Upper lobe of left lung (tissue), 6 donors: ENCODE measurements at places on chromosomes 16 and 17. TPM values are rescaled to one million over a fixed set of nuclear protein-coding genes. Genes with fewer than 3 reads are reported as not detected.

ABCC12 gene
- total RNA-seq, result not detected

CACNG5 gene
- total RNA-seq, result not detected

ARSG gene
- 8.4 TPM for total RNA-seq

PVALEF gene
- not detected for total RNA-seq

METTL2A gene
- 20.1 TPM for total RNA-seq

SMPD3 gene
- 10.7 TPM for total RNA-seq

DNA sequence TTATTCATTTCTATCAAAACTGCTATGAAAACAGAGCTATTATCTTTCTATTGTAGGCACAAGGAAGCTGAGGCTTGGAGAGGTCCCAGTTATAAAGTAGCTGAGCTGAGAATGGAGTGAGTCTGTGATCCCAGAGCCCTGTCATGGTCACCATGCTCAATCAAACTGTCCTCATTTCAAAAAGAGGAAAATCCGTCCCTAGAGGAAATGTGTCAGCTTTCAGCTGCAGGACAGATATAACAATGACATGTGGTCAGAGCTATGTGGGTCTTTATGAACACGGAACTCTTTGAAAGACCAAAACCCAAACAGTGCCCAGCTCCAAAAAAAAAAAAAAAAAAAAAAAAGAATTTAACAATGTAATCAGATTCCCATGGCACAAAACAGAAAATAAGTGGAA lies 266.1 kb downstream of the XYLT1 start:
- no peak for DNase-seq

DNA sequence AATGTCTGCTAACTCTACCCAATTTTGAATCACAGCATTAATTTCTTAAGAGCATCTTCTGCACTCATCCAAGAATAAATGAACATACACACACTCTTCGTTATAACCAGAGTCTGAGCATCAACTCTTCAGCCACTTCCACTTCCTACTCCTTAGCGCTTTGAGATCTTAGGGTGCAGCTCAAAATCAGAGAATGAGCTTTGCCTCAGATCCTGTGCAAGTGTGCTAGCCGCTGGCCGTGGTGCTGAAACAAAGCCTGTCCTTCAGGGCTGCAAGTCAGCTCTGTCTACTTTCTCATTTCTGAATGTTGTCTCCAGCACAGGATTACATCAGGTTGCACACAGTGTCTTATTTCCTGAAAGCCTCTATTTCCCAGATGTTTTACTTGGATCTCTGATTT lies 165.4 kb downstream of the AIPL1 start:
- no peak for DNase-seq

GRCh38 chr17:66192378-66192687 lies 400 bp upstream of the CEP112 start:
- DNase-seq, result no peak

DNA sequence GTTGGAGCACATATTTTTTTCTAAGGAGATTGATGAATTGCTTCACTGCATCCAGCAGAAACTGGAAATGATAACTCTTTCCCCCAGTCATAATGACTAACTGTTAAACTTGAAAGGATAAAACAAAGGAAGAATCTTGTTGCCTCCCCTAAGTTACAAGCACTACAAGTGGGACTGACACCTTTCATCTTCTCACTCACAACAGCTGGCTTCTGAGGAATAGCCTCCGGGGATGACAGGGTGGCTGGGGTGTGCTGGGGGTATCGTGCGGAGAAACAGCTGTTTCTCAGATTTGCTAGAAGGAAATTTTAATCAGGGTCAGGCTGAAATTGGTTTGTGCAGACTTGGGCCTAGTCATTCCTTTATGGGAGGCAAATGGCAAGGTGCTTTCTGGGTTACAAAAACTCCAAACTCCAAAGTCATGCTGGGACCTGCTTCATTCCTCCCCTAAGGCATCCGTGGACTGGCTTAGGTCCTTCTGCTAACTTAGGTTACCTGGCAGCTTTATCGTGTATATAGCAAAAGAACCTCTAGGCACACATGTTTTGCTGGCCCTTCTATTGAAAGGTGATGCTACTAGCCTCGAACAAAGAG lies 557.2 kb downstream of the TOX3 start:
- DNase-seq, result no peak

- peak; percentile 61 for DNase-seq
Observed at GRCh38 chr17:44095647-44096496, 25.3 kb downstream of the G6PC3 start.

- DNase-seq, result no peak
Observed at GRCh38 chr17:37123941-37124820, 175.4 kb downstream of the AATF start.

- DNase-seq, result no peak
Observed at GRCh38 chr17:77160091-77160874, 19.5 kb downstream of the SEC14L1 start.

DNA sequence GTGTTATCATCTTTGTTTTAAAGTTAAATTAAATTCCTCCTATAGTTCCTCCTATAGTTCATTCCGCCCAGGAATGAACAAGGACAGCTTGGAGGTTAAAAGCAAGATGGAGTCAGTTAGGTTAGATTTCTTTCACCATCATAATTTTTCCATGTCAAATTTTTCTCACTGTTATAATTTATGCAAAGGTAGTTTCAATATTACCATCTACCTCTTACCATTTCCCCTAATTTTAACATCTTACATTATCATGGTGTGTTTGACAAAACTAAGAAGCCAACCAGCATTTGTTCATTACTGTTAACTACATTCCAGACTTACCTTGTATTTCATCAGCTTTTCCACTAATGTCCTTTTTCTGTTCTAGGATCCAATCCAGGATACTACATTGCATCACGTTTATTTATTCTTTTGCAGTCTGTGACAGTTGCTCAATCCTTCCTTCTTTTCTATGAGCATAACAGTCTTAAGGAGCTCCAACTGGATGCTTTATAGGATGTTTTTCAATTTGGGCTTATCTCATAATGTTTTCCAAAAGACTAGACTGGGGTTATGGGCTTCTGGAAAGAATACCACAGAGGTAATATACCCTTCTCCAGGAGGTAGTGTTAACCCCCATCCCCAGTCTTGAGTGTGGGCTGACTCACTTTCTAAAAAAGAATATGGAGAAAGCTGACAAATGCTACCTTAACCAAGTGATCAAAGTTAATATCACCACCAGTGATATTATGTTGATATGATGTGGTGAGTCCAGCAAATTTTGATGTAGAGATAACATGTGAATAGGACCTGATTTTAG lies 158.5 kb downstream of the PPM1E start:
- no peak for DNase-seq

DNA sequence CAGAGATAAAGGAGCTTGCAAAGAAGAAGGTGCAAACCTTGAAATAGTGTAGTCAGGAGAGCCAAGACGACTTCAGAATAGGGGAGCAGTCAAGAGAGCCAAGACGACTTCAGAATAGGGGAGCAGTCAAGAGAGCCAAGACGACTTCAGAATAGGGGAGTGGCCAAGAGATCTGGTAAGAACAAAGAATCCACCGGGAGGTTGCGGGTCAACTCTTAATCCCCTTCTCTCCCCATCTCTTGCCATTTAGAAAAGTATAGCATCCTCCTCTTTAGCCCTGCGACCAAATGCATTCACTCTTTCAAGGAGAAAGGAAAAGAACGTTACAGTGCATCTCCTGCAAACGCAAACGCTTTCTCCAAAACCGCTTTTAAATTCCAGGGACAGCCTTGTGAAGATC lies 713 bp downstream of the KNOP1 start:
- DNase-seq, result no peak

DNA sequence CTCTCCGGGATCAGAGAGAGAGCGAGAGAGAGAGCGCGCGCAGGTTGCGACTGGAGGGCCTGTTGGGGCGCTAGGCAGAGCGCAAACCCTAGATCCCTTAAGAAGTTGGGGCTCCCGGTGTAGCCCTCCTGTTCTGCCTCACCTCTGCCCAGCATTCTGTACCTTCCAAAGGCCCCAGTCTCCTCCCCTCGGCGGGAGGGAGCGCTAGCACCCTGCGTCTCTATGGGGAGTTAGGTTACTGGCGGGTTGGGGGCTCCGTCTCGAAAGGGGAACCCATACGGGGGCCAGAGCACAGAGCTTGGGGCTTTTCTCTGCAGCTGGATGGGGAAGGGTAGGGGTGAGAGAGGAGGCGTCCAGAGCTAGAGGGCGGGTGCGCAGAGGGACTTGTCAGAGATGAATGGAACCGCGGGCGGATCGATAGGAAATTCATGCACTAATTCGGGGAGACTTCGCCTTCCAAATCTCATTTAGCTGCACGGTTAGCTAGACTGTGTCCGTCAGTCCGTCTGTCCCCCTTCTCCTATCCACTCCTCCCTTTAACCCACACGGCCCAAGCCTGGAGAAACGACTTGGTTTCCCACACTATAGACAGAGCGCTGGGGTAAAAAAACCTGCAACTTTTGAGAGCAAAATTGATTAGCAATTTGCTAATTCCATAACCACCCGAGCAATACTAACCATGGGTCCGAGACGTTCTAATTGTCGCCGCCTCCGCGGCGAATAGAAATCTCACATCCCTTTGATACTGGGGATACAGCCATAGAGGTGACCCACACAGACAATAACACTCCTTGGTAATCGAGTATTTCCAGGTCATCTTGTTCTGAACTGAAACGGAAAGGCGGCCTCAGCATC lies 693 bp upstream of the HOXB4 start:
- no peak for DNase-seq

DNA sequence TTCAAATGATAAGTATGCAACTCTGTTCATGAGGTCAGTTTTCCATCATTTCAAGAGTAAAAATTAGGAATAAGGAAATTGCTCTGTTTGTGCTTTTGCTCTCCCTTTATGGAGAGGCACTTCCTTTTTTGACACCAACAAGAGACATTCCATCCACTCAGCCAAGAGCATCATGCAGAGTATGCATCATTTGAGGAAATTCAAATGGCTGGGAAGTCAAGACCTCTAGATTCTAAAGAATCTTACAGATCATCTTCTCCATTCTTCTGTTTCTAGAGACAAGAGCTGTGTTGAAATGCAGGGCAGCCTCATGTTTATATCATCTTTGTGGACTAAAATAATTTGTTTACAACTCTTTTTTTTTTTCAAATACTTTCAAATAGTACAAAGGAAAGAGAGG lies 669.4 kb downstream of the CDH11 start:
- no peak for DNase-seq
